GM04504 (cell line): ENCODE measurements at places on chromosomes 3 and 15.

DNA sequence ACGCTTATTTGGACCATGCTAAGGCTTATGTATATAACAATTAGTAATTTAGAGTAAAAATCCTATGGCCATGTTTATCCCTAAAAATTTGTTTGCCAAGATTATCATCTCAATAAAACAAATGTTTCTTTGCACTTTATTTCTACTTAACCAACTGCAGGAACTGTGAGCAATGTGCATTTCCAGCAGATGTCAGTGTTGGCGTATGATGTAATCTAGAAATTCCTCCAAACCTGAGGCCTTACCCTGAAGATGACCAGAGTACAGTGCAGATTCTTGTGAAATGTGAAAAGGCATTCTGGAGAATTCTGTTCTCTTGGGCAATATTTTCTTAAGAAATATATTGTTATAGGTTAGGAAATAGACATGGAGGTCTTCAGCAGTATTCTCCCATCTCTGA lies 205.9 kb downstream of the MBNL1 start:
- peak; percentile 38 for DNase-seq

GRCh38 chr15:85150130-85150480 lies 168.4 kb downstream of the PDE8A start:
- no peak for DNase-seq

DNA sequence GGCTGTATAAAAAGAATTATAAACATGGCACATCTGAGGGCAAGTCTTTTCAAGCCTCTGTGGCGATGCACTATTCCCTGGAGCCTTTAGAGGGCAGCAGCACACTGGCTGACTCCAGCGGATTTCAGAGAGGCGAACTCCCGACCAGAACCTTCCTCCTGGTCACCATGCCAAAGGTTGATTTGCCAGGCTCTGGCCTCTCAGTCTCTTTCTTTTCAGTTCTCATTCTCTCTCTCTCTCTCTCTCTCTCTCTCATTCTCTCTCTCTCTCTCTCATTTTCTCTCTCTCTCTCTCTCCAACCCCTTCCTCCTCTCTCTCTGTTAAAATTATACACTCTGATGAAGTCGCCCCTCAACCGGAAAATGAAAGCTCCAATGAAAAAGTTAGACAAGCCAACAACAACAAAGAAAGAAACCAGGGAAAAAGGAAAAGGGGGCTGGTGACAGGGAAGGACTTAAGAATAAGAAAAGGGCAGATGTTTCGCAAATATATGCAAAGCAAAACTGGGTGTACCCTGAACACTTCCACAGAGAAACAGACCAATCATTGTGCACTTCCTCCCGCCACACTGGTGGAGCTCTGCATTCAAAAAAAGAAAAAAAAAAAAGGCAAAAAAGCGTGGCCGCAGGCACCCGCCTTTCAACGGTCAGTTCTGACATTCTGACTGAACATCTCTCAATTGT lies 90.2 kb downstream of the TIGIT start:
- peak; percentile 72 for DNase-seq

DNA sequence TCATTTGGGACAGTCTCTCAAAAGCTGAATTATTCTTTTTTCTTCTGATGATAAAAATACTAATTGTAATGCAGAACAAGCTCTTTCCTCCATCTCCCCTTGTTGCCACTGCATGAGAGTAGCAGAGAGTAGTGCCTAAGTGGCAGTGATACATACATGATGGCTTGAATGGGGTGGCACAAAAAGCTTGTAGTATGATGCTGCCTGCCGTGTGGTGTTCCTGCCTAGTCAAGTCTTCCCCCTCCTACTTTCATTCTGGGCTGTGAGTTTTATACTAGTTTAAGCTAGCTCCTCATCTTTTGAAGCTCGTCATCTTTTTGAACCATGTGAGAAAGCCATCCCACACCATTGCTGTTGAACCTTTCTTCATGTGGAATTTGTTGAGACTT lies 230.5 kb downstream of the NFKBIZ start:
- DNase-seq: no peak

- DNase-seq: no peak
Measured at GRCh38 chr15:91521996-91522395, 331.5 kb upstream of the SLCO3A1 start.

DNA sequence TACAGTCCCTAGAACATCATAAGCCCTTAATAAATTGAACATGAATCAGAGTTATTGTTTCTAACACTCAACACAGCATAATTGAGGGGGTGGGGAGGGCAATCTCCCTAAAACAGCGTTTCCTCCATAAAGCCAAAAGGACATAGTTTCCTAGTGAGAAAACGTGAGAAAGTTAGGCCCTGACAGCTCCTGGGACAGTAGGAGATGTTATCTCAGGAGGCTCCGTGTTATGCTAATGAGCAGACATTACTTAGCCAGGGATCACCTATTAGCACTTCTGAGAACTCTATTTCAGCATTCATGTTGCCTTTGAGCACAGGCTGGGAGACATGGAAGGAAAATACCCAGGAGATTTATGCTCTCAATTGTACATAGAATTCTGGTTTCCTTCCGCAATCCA lies 229.1 kb upstream of the ADAMTS9 start:
- DNase-seq: no peak

GRCh38 chr3:111669926-111670630 lies 74.9 kb upstream of the ZBED2 start:
- DNase-seq: no peak

- no peak for DNase-seq
Measured at GRCh38 chr3:88000853-88001252, 58.0 kb downstream of the CGGBP1 start.

- DNase-seq: no peak
Measured at GRCh38 chr15:78334845-78335244, 5.3 kb upstream of the CRABP1 start.

- no peak for DNase-seq
Measured at GRCh38 chr3:108287146-108287545, 9.2 kb upstream of the HHLA2 start.

- no peak for DNase-seq
Measured at GRCh38 chr3:72386327-72387000, 461.8 kb downstream of the SHQ1 start.

DNA sequence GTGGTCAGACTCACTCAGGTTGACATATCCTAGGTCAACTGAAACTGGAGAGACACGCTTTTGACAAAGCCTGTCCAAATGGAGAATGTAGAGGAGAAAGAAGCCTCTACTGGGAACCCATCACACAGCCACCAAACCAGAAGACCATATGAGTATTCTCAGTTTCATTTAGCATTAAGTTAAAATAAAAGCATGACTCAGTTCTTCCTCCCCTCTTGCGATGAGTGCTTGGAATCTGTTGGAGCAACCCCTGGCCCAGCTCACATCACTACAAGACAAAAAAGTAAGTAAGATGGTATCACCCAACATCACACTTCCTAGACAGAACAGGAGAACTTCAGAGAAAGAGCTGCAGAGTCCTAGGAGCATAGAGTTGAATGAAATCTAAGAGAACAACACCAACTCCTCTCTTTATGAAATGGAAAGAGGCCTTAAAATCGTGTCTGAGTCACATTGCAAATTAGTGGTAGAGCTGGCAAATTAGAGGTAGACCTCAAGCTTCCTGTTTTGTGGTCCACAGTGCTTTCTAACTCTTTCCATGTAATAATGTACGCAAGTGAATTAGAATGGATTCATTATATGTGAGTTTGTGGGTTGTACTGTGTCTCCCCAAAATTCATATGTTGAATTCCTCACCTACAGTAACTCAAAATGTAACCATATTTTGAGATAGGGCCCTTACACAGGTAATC lies 51.2 kb downstream of the FGF12 start:
- DNase-seq: no peak

- no peak for DNase-seq
Measured at GRCh38 chr3:10445561-10446175, 59.7 kb downstream of the ATP2B2 start.

GRCh38 chr3:185630182-185630622 lies 44.1 kb downstream of the SENP2 start:
- peak; percentile 6 for DNase-seq
